ENCODE measurements at places on chromosomes 2 and 18. TPM values are rescaled to one million over a fixed set of nuclear protein-coding genes. Genes with fewer than 3 reads are reported as not detected.

GRCh38 chr2:108115868-108116267, 123.9 kb upstream of the SULT1C3 start:
- DNase-seq, result no peak

DNA sequence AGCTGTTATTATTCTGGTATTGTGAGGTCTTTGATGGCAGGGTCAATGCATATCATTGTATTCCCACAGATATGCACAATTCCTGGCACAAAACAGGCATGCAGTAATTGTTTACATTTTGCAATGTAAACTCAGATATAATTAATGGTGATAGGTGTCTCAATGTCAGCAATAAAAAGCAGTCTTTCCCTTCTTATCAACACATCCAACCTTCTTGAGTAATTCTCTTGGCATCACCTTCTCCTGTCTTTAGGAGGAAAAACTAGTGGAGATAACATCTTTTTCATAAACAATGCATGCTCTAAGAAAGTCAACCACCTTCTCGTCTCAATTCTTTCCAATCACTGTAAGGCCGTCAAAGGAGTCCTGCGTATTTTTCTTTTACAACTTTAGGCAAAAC, 313.3 kb upstream of the GULP1 start:
- no peak for DNase-seq

DNA sequence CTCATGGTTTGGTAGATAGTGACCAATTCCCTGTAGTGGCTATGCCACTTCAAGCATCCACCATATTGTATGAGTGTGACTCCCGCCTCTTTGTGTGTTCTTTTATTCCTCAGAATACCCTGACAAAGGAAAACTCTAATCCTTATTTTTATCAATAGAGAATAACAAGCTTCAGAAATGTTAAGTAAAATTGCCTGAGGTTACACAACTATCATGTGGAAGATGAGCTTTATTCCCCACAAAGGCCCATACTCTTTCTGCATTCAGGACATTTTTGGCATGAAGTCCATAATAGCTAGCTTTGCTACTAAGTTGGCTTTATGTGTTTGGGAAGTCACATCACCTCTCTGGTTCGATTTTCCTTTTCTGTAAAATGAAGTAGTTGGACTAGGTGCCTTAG, 276.8 kb downstream of the PIK3C3 start:
- DNase-seq, result no peak

DNA sequence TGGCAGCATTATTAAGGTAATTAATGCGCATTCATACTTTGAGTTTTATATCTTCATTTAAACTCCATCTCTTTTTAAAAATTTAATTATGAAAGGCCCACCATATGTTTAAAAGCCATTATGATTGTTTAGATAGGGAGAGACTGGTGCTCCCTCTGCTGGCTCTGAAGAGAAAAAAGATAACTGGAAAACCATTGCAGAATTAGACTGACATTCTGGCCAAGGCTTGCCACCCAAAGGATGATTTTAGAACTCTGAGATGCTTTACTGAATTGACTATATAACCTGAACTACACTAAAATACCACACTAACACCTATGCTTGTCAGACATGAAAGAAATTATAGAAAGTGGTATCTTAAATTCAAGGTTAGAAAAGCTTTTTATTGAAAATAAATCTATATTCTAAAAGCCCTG, 127.6 kb upstream of the SPOPL start:
- no peak for DNase-seq

DNA sequence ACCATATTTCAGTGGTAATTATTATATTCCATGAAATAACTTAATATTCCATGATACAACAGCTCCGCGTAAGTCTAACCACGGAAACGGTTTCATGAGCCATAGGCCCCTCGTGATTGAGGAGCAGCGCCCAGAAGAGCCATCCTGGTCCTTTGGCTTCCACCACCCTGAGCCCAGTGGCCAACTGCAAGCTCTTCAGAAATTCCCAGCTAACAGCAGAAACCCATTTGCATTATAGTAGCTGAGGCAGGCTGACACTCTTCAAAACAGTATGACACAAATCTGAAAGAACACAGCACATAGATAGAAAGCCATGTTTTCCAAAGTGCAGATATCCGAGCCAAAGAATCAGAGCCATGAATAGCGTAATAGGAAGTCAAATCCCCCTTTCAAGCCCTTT, 120.9 kb upstream of the NFATC1 start:
- no peak for DNase-seq

DNA sequence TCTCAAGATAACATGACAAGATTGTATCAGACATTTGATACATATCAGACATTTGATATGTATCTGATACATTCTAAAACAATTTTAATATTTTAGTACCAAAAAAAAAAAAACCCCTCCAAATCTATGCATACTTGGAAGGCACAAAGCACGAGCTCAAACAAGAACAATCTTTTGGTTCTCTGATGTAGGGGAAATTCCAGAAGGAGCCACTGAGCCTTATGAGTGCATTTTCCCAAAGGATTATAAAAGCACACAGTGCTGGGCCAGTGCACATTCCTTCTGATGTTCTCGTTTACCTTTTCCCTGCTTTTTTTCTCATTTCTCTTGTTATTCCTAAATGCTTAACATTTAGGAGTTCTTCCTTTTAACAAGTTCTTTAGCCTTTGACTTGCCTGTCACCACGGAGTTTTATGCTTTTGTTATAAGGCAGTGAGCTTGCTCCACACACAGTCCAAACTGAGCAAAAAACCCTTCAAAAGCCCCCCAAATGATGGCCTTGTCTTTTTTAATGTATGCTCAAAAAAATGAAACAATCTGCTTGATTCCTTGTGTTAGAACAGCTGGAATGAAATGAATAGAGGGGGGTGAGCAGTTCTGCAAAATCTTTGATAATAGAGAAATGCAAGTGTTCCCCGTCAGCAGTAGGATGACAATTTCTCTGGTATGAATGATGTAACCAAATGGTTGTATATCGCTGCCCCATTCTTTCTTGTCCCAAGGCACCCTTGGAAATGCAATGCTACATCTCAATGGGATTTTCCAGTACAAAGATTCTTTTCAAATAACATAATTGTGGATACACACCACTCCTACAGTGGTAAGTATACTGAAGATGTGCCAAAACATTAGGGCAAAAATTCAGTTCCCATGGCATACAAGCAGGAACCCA, 597.2 kb upstream of the ZEB2 start:
- no peak for DNase-seq

DNA sequence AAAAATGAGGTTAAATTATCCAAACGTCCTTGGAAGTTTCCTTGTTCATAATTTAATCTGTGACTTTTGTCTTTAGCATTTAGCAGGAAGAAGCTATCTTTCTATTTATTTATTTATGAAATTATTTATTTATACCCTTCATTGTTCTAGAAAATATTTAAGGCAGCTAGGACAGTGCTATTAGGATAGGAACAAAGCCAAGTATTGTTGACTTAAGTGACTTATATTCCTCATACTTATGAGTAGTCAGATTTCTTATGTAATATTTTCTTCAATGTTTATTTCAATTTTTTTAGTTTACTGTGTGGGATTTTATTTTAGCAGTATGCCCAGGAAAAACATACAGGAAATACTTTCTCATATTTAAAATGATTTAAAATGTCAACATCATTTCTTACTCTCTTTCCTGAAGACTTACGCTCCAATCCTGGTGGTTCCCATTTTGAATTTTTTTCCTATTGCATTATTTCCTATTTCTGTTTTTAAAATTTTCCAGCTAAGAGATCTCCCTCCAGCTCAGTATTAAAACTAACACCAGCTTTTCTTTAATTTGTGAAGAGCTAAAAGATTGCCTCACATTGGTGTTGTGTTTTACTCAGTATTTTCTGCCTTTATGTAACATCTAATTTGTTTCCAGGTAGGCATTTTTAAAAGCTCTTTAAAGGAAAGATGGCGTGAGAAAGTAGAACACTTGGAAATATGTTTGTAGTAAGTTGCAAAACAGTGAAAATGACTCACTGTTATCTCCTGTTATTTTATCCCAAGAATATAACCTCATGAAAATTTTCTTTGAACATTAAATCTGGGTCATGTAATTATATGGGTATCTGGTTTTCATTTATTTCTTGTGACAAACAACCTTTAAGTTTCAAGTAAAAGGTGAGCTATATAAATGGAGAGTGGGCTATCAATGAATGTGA, 32.2 kb downstream of the MAPRE2 start:
- DNase-seq, result no peak

DNA sequence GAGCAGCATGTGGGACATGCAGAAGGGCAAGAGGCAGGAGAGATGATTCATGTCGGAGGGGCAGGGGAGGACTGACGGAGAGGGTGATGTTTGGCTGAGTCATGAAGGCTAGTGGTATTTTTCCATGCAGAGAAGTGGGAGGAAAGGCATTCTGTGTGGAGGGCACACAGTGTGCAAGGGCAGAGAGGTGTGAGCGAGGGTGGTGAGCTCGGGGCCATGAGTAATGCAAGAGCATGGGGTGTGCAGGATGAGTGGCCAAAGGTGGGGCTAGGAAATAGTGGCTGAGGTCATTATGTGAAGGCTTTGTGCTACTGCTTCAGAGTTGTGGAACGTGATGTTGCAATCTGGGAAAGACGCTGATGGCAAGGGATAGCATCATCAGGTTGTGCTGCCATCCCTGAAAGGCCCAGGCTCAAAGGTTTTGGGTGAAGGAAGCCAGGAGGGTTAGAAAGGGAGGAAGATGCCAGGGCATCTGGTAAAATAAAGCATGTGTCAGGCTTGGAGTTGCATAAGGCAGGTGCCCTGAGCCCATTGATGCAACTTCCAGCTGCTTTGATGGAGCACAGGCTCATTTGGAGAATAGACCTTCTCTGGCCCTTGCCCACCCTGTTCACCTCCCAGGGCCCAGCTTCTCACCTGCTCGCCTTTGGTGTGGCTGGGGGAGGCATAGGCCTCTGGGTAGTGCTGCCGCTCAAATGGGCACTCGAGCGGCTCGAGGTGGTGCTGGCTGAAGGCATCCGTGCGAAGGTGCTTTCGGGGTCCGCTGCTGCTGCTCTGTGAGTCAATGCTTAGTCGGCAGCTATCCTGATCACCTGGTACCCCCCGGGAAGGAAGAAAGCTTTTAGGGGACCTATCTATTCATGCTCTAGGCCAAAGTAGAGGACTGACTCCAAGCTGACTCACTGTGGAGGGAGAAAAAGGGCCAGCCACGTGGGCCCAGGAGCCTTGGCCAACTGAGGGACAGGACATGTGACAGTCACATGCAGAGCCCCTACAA, 37.5 kb downstream of the PAX8 start:
- DNase-seq, result no peak

DNA sequence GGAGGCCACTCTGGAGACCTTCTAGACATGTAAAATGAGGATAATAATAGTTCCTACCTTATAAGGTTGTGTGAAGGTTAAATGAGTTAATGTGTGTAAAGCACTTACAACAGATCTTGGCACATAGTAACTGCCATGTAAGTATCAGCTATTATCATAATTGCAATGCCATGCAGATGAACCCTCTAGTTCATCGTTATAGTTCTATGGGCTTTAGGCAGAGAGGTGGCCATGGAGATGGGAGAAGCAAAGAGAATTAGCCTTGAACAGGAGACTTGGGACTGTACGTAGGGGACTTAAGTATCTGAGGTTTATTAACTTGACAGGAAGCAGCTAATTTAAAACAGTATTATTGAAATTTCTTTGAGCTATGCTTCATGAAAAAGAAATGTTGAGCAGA, 151.8 kb downstream of the PIK3C3 start:
- DNase-seq, result no peak

The SNRNP27 gene
- 50.9 TPM for polyA plus RNA-seq

The ABCB11 gene
- not detected for polyA plus RNA-seq

The ACMSD gene
- not detected for polyA plus RNA-seq

The DCC gene
- polyA plus RNA-seq, result not detected

All from naive thymus-derived CD8-positive, alpha-beta T cell (primary cell).